Suppressor macrophage treated with lipopolysaccharide for 1 hour (primary cell): ENCODE measurements at places on chromosomes 6 and 20.

DNA sequence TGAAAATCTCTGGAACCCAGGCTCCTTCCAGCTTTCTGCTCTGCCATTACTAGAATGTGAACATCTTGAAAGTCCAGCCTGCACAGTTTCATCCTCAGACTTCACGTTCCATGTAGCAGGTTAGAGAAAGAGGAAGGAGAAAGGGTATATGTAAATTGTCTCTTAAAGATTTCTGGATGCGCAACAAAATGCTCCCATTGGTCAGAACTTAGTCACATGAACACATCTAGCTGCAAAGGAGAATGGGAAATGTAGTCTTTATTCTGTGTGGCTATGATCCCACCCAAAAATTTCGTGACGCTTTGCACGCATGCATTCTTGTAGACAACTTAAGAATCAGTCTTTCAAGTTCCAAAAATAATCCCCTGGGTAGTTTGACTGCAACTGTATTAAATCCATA, 46.4 kb upstream of the CHD6 start:
- DNase-seq, result peak; percentile 24

GRCh38 chr6:99588618-99589289, 17.9 kb upstream of the PRDM13 start:
- peak; percentile 78 for DNase-seq

- DNase-seq, result no peak
These were observed 182.8 kb downstream of the UTRN start for GRCh38 chr6:144467921-144468320.

DNA sequence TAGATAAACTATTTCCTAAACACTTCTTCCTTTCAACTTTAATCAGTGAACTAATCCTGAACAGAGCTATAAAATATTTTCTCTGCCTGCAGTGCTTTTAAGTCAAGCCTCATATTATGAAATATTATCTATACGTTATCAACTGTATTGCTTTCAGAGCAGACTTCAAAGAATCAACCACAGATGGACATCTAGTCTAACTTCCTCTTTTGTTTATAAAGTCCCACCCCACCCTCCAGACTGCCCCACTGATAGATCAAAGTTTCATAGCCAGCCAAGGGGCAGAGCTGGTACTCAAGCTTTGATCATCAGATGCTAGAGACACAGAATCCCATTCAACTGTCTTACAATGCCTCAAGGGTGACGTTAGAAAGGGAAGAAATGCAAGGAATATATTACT, 308.3 kb downstream of the LAMA2 start:
- no peak for DNase-seq

DNA sequence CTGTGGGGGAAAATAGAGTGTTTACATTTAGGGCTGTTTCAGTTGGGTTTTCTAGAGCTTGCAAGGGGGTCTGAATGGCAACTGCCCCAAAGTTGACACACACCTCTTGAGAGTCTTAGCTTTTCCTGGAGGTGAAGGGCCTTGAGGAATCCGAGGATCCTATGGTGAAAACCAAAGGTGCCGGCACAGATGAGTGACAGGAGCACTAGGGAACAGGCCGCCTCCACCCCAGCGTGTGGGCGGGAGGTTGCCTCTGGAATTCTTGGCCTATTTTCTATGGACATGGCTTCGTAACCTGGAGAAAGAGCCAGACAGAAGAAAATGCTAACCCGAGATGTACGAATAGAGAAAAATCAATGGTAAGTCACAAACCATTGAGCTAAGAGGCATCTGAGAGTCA, 283.2 kb upstream of the FOXQ1 start:
- DNase-seq, result no peak

- no peak for DNase-seq
These were observed 318.0 kb downstream of the RFPL4B start for GRCh38 chr6:112665114-112665513.

DNA sequence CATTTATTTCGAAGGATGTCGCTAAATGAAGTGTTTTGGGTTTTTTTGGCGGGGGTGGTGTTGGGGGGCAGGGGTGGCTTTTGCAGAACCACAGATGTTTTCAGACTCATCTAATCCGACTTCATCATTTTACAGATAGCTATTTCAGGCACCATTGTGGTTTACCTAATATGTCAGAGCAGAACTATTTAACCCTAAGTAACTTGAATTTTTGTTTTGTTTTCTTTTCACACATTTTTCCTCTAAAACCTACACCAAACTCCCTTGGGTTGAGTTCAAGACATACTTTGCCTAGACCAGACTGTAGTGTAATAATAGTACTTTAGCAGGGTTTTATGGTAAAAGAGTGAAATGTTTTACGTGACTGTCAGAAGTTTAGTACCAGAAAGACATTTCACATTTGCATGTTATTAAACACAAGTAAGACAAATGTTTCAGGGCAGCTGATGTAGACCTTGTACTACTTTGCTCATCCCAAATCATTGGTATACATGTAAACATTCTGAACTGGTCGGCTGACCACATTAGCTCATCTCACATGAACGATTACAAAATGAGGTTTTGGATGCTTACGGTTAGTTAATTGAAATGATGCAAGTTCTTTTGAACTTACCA, 37.7 kb downstream of the MAP3K4 start:
- DNase-seq, result peak; percentile 22

- no peak for DNase-seq
These were observed 42.1 kb downstream of the SLC35A1 start for GRCh38 chr6:87514831-87515230.

GRCh38 chr6:24704468-24704867, 14.5 kb downstream of the C6orf62 start:
- no peak for DNase-seq

DNA sequence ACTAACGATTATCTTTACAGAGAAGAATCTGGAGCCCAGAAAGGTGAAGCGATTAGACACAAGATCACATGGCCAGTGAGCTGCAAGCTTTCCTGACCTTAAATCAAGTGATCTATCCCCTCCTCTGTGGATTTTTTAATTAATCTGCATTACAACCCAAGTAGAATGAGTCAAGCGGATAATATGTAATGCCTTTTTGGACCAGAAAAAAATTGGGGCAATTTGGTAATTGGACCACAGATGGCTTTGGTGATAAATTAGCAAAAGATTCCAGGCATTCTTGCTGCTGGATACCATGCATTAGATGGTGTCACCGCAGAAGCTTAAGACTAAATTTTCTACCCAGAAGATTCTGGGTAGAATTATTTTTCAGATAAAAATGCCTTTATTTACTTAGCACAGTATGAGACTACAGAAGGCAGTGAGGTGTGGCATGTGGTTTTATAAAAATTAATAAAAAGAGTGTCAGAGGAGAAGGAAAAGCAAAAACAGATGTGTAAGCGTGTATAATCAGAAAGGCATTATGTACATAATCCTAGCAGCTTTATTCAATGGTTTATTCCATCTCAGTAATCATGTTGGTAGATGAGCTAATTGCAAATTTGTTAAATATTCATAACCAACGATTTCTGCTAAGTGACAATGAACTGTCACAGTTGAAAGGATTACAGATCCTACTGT, 53.9 kb upstream of the PCSK2 start:
- DNase-seq, result no peak

GRCh38 chr6:124671324-124671723, 290.9 kb upstream of the RNF217 start:
- no peak for DNase-seq

DNA sequence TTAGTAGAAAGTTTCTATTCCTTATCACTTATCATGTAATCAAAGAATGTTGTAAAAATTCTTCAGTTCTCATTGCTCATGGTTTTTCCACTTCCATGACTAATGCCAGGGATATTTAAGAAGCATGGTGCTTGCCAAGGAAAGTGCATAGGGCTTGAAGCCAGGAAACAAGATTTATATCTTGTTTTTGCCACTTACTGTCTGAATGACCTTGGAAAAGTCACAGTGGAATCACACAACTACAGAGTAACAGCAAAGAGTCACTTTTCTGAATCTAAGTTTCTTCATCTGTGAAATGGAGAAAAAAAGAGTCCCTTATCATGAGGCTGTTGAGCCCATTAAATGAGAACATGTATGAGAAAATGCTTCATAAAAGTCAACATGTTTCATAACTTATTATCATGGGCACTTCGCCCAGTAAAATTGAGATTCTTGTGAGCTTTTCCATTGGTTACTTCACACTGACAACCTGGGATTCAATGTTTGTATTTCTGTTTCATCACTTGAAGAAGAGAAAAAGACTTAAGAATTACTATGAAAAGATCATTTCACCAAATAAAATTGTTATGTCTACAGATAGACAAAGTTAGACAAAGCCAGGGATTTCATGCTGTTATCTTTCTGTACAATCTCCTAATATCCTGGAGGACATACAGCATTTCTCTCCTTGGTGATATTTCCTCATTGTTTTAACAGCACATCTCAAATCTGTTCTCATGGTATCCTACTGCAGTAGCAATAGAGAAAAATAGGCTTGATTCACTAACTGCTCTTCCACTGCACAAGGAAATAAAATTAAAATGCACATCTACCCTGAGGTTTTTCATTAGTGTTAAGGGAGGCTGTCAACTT, 7.6 kb upstream of the BMP5 start:
- DNase-seq, result no peak

DNA sequence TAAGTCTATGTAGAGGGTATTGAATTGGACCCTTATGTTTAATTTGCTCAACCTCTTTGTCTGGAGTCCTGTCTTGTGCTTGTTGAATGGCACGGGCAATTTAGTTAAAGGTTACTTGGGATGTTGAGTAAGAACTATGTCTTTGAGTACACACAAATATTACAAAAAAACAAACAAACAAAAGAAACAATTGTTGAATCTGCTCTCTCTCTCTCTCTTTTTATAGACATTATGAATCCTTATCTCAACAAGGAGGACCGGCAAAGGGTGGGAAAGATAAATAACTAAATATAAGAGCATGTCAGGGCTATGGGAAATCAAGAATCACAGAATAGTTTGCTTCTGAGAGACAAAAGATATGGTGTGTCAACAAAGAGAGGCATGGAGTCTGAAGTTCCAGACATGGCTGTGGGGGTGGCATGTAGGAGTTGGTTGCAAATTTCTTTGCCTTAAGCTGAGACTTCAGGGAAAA, 608.6 kb downstream of the UTRN start:
- DNase-seq, result no peak

DNA sequence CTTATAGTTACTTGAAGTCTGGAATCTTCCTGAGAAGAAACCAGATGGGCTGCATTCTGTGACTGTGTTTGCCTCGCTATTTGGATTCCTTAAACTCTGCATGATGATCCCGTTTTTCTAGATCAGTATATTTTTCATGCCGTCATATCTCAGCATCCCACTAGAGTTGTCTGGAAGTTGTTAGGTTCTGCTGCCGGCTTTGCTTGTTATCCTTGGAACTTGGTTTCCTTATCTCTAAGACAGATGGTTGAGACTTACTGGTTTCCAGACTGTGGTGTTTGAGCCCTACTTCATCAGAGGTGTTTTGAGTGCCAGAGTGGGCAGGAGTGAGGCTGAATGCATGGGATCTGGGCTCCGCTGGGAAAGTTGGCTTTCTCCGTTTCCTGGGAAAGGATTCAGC, 50.3 kb downstream of the CDS2 start:
- no peak for DNase-seq

DNA sequence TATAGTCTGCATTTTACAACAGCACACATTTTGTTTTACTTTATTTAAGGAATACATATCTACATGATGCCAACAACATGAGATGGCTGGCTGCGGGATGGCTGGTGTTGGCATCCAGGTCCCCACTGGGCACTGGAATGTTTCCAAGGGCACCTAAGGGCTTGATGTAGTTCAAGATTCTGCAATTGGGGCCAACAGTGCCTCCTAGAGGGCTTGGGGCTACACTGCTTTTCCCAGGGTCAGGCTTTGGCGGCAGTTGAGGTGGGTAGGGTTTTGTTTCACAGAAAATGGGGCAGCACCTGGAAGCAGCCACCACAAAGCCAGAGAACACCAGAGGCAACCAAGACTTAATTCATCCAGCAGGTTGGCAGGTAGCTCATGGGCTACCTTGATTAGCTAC, 202.2 kb upstream of the PRND start:
- DNase-seq, result peak; percentile 78

- no peak for DNase-seq
These were observed 71.8 kb upstream of the PHIP start for GRCh38 chr6:79149884-79150283.

GRCh38 chr20:50562262-50562701, 52.1 kb downstream of the PTPN1 start:
- no peak for DNase-seq

GRCh38 chr6:83615025-83615999, 93.6 kb downstream of the SNAP91 start:
- DNase-seq, result peak; percentile 66

GRCh38 chr6:4093288-4093687, 14.4 kb upstream of the FAM217A start:
- DNase-seq, result no peak

- DNase-seq, result no peak
These were observed 101.6 kb downstream of the FYN start for GRCh38 chr6:111771629-111772028.

GRCh38 chr20:8216375-8217200, 84.5 kb downstream of the PLCB1 start:
- DNase-seq, result no peak

DNA sequence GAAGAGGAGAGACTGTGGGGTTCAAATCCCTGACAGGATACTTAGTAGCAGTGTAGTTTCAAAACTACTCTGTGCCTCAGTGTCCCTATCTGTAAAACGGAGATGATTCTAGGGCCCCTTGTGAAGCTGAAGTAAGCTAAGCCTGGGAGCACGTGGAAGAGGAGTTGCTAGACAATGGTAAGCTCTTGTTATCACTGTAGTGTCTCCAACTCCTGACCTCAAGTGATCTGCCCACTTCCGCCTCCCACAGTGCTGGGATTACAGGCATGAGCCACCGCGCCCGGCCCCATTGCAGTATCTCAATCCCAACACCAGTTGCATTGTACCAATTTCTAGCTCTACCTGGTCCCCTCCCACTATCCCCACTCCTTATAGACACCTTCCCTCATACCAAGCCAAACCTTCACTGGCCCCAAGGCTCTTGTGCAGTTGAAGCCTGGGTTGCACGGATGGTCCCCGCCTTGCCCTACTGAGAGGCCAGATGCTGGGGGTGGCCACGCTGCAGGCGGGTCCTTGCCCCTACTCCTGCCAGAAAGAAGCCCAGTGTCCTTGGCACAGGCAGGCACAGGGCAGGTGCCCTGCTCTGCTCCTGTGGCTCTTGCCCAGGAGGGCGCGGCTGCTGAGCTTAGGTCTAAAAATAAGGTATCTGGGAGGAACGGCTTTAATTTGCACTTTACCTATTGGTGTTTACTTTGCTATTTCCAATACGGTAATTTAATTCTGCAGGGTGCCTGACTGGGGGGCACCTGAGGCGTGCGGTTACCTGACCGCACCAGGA, 118.1 kb downstream of the VEGFA start:
- DNase-seq, result no peak

- DNase-seq, result peak; percentile 88
These were observed 1.7 kb upstream of the SIGLEC1 start for GRCh38 chr20:3714092-3714491.

DNA sequence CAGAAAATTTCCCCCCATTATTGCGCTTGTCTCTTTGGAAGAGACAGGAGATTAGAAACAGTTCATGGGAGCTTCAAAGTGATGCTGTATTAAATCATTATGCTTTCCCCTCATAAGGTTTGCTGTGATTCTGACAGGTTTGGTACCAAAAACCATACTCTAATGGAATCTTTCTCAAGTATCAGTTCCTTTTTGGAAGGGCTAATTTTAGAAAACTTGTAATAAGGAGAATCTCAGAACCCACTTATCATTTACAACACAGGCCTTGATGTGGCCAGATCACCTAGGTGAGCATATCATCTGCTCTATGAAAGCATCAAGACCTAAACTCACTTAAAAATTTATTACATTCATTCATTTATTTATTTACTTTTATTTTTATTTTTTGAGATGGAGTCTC, 51.2 kb downstream of the TP53INP2 start:
- no peak for DNase-seq

- DNase-seq, result peak; percentile 88
These were observed 36.5 kb upstream of the MLN start for GRCh38 chr6:33840048-33840926.
